ENCODE measurements at places on chromosomes 12 and 14. TPM values are rescaled to one million over a fixed set of nuclear protein-coding genes. Genes with fewer than 3 reads are reported as not detected.

SERPINA10 gene
- total RNA-seq = not detected

RPGRIP1 gene
- total RNA-seq = 0.65 TPM

- no peak overlapping the region for H3K4me3 ChIP-seq
- DNase-seq = no peak
- no peaks in the 10 kb centered on the region for H3K27me3 ChIP-seq
- no peaks in the 10 kb centered on the region for H3K4me1 ChIP-seq
- H3K36me3 ChIP-seq = no peaks in the 10 kb centered on the region
- H3K27ac ChIP-seq = no peak overlapping the region
Observed at GRCh38 chr14:57519043-57519442, 25.4 kb upstream of the CCDC198 start.

GRCh38 chr12:52513736-52514135 lies 6.5 kb downstream of the KRT5 start:
- H3K4me1 ChIP-seq = no peaks in the 10 kb centered on the region
- H3K27ac ChIP-seq = no peak overlapping the region
- no peak overlapping the region for H3K4me3 ChIP-seq
- no peaks in the 10 kb centered on the region for H3K36me3 ChIP-seq

GRCh38 chr14:75277815-75278421 lies 710 bp upstream of the FOS start:
- peaks cover 10% of the 10 kb centered on the region for H3K36me3 ChIP-seq
- no peak for DNase-seq
- H3K27me3 ChIP-seq = peaks cover 4% of the 10 kb centered on the region

DNA sequence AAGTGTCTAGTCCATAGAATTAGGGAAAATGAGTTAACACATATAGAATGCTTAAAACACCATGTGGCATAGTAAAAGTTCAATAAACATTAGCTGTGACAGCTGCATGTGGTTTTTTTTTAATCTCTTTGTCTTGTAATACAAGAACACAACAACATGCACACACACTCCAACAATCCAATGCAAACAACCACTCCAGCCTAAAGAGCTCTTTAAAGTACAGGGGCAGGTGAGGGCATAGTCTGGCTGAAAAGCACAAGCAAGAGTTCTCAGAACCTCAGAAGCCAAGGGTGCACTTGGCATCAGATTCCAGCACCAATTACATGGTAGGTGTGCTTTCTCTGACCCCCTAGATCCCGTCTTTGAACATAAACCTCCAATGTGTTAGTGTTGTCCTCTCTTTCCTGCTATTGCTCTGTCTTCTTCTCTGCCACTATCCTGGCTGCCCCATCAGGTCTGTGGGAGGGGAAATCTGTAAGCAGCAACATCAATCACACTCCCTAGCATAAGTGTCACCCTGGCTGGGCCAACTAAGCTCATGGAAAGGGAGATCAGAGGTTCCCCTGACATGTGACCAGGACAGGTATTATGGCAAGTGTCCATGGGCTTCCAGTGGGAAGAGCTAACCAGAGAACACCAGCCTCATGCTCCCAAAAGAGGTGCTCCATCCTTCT lies 91.0 kb downstream of the SLC8A3 start:
- no peak for DNase-seq
- no peaks in the 10 kb centered on the region for H3K27me3 ChIP-seq
- H3K4me3 ChIP-seq = no peak overlapping the region
- no peaks in the 10 kb centered on the region for H3K36me3 ChIP-seq
- H3K4me1 ChIP-seq = no peaks in the 10 kb centered on the region

- H3K4me1 ChIP-seq = no peaks in the 10 kb centered on the region
- peaks cover 17% of the 10 kb centered on the region for H3K36me3 ChIP-seq
- no peaks in the 10 kb centered on the region for H3K27me3 ChIP-seq
Observed at GRCh38 chr12:122059203-122059960, 19.2 kb upstream of the MLXIP start.

GRCh38 chr14:50319721-50320120 lies 7.6 kb downstream of the DMAC2L start:
- no peak overlapping the region for H3K4me3 ChIP-seq
- DNase-seq = no peak
- no peaks in the 10 kb centered on the region for H3K4me1 ChIP-seq
- no peak overlapping the region for H3K27ac ChIP-seq

All from H1 (cell line).